PC-3 (cell line): ENCODE measurements at places on chromosomes 3 and 15. TPM values are rescaled to one million over a fixed set of nuclear protein-coding genes. Genes with fewer than 3 reads are reported as not detected.

DNA sequence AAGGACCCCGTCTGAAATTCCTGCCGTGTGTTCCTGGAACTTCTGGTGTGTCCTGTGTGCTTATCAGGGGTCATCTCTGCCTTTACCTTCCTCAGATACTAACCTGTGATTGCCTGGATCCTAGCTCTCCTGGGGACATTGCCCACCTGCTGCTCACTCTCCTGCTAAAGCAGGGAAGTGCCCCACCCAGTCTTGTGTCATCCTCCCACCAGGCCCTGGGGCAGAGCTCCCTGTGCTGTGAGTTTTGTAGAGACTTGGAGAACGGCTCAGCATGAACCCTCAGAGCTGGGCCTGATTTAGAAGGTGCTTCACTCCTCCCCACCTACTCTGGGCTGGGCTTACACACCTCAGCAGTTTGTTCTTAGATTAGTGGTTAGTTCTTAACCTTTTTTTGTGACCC is 3.8 kb upstream of the TMEM44 start:
- H3K4me1 ChIP-seq = peaks cover 7% of the 10 kb centered on the region; the same call in 1 of the 2 replicates
- peak; percentile 24 for DNase-seq
- no peaks in the 10 kb centered on the region for H3K27me3 ChIP-seq
- H3K36me3 ChIP-seq = peaks cover 18% of the 10 kb centered on the region

DNA sequence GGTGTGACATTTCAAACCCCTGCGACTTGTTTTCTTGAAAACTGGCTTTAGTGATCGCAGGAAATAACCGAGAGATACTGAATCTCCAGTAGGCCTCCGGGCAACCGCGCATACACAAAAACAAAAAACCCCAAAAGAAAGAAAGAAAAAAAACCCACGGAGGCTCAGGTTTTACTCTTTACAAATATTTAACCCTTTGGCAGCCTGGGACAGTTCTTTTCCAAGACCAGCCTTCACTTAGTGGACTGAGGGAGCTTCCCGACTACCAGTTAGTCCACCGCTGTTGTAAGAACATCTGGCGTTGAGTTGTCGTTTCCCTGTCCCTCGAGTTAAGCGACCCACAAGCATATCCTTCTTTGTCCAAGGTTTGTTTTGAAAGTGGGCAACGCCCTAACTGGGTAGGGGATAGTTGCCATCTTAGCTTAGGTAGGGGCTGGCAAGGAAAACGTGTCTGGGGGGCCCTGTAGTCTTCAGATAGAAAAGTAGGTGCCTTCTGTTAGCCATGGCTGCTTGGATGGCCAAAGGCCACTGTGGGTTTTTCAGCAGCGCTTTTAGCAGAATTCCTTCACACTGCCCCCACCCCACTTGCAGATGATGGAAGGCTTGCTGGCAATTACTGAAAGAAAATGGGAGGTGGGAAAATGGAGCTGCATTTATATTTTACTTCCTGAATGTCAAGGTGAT is 6.9 kb downstream of the ISL2 start:
- no peak overlapping the region for H3K27ac ChIP-seq
- peaks cover 16% of the 10 kb centered on the region for H3K4me1 ChIP-seq
- H3K36me3 ChIP-seq = no peaks in the 10 kb centered on the region

- DNase-seq = no peak
- no peaks in the 10 kb centered on the region for H3K4me1 ChIP-seq
- no peak overlapping the region for H3K4me3 ChIP-seq
- H3K27me3 ChIP-seq = peaks cover 4% of the 10 kb centered on the region
Observed at GRCh38 chr3:158103081-158103886, 2.9 kb downstream of the SHOX2 start.

RAP2B gene
- total RNA-seq = 37.8 and 41.4 TPM in 2 replicates

GAP43 gene
- not detected in 2 replicates for total RNA-seq

DNA sequence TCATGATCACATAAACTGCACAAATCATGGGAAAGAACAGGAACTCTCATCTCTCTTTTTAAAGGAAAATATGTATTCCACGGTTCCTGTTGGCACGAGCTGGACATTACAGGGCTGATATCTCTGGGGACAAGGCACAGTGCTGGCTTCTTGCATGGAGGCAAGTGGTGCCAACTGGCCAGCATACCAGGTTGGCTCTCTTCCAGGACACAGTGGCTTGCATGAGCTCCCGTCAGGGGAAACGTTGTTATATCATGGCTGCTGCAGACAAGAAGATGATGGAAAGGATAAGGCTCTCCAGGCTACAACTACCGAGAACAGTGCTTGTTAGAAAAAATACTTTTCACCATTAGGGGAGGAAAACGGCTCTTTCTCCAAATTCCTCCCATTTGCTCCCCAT is 283.9 kb downstream of the RORA start:
- peaks cover 3% of the 10 kb centered on the region; the same call in 1 of the 2 replicates for H3K4me1 ChIP-seq
- H3K36me3 ChIP-seq = no peaks in the 10 kb centered on the region
- H3K4me3 ChIP-seq = no peak overlapping the region
- DNase-seq = no peak
- H3K27ac ChIP-seq = no peak overlapping the region
